Naive thymus-derived CD8-positive, alpha-beta T cell (primary cell): ENCODE measurements at places on chromosomes 4 and X. TPM values are rescaled to one million over a fixed set of nuclear protein-coding genes. Genes with fewer than 3 reads are reported as not detected.

GRCh38 chr4:164396439-164396838, 357.5 kb upstream of the SMIM31 start:
- H3K4me1 ChIP-seq, result no peaks in the 10 kb centered on the region
- no peaks in the 10 kb centered on the region for H3K36me3 ChIP-seq
- no peak overlapping the region for H3K4me3 ChIP-seq
- DNase-seq, result no peak
- H3K27me3 ChIP-seq, result peaks cover 2% of the 10 kb centered on the region

The SSX4 gene
- not detected for total RNA-seq

DNA sequence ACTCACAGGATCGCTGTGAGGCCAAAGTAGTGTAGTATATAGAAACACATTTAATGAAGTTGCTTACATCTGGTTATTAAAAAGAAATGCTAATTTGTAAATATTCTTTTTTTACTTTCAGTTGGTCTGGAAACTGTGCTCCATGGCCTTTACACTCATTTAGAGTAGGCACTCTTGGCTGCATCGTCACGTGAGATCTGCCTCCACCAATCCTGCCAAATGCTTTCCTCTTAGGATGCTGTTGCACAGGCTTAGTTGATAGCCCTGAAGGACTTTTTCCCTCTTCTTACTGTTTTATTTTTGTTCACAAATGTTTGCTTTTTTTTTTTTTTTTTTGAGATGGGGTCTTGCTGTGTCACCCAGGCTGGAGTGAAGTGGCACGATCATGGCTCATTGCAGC, 6.3 kb downstream of the CPE start:
- DNase-seq, result no peak
- peaks cover 49% of the 10 kb centered on the region for H3K27me3 ChIP-seq
- no peak overlapping the region for H3K4me3 ChIP-seq

The STPG2 gene
- total RNA-seq, result 0.47 TPM

GRCh38 chrX:121864561-121864960, 817.2 kb downstream of the GLUD2 start:
- H3K27ac ChIP-seq, result no peak overlapping the region
- no peak overlapping the region for H3K4me3 ChIP-seq
- no peaks in the 10 kb centered on the region for H3K4me1 ChIP-seq
- no peaks in the 10 kb centered on the region for H3K36me3 ChIP-seq
- H3K27me3 ChIP-seq, result no peaks in the 10 kb centered on the region
- DNase-seq, result no peak

DNA sequence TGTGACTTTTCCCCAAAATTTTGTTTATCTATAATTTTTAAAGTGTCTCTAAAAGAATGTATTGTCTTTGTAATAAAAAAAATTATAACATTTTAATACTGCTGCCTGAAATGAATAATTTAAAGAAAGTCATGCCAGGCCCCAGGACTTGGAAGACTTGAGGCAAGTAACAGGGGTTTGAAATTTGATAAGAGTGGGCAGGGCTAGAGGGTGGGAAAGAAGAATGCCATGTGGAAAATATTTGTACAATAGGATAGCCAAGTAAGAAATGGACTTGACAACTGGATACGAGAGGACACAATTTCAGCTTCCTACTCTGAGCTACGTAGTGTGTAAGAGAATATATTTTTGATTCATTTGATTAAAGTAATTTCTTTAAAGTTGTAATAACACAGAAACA, 36.9 kb upstream of the ANKRD50 start:
- H3K4me3 ChIP-seq, result no peak overlapping the region
- no peak overlapping the region for H3K27ac ChIP-seq
- no peaks in the 10 kb centered on the region for H3K36me3 ChIP-seq
- H3K4me1 ChIP-seq, result no peaks in the 10 kb centered on the region
- no peak for DNase-seq

- H3K27ac ChIP-seq, result no peak overlapping the region
- peaks cover 8% of the 10 kb centered on the region for H3K27me3 ChIP-seq
- DNase-seq, result no peak
- H3K36me3 ChIP-seq, result no peaks in the 10 kb centered on the region
- no peak overlapping the region for H3K4me3 ChIP-seq
Observed at GRCh38 chr4:184843984-184844554, 18.3 kb upstream of the ACSL1 start.

DNA sequence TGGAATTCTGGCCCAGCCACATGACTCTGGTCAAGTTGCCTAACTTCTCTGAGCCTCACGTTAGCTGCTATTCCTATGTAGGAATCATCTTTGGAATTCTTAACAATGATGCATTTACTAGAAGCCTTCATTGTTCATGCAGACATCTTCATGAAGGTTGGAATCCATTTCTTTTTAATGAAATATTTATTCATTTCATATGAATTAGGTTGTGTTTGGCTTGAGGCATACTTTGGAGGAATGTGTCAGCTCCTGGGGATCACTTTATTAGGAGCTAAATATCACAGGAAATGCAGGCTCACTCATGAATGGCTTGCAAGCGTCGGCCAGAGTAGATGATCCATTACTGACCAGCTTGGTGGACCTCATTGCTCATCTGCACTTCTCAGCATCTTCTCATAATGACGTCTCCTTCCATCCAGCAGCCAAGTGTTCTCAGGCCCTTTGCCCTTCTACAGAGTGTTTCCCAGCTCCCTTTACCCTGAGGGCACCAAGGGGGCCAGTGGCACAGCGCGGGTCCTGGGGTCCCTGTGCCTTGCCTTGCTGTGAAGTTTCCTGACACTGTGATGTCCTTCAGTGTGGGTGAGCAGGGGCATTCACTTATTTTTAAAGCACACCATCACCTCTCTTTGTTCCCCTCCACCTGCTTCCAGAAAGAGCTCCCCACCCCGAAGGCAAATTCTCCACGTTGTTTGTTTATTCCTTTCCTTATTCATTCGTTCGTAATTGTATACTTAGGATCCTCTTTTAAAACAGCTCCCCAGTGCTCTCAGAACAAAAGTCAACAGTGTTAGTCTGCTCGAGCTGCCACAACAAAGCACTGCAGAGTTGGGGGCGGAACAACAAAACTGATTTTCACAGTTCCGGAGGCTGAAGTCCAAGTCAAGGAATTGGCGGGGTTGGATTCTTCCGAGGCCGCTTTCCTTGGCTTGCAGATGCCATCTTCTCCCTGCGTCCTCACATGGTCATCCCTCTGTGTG, 106.8 kb downstream of the STK32B start:
- H3K4me1 ChIP-seq, result no peaks in the 10 kb centered on the region
- no peak overlapping the region for H3K27ac ChIP-seq
- peaks cover 6% of the 10 kb centered on the region for H3K27me3 ChIP-seq
- H3K4me3 ChIP-seq, result no peak overlapping the region
- no peaks in the 10 kb centered on the region for H3K36me3 ChIP-seq

The MUC7 gene
- total RNA-seq, result not detected

The OPHN1 gene
- 0.05 TPM for total RNA-seq

The GALNTL6 gene
- total RNA-seq, result not detected

- no peak overlapping the region for H3K4me3 ChIP-seq
- no peak for DNase-seq
- no peaks in the 10 kb centered on the region for H3K27me3 ChIP-seq
- H3K4me1 ChIP-seq, result no peaks in the 10 kb centered on the region
- H3K27ac ChIP-seq, result no peak overlapping the region
Observed at GRCh38 chr4:102858828-102859464, 9.8 kb upstream of the CISD2 start.

DNA sequence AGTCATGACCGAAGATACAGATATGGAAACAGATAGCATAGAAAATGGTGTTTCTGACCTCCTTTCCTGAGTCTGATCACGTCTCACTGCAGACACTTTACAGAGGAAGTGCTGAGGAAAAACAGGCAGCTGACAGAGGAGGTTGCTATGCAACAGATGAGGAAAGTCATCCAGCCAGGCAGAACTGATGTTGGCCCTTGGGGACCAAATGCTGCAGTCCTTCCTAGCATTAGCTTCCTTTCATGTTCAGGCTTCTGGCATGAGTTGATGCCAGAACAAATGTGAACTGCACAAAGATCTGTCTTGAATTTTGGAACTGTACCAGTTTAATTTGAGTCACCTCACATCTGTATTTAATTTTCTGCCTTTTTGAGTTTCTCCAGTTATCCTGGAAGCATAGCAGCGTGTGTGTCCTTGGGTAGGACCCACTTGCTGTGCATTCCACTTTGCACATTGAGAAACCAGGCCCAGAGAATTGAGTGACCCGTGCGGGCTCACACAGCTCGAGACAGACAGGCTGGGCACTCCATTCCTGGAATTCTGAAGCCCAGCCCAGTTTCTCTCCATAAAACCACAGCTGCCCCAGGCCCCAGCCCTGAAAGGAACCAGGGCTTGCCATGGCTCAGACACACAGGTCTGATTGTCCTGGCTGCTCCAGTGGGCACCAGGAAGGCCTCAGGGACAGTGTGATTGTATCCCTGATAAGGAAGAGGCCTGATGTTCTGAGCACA, 1.4 kb upstream of the MAGED1 start:
- H3K4me1 ChIP-seq, result peaks cover 31% of the 10 kb centered on the region
- DNase-seq, result no peak
- no peaks in the 10 kb centered on the region for H3K27me3 ChIP-seq
- peak overlapping the region; percentile 47 for H3K4me3 ChIP-seq
- no peaks in the 10 kb centered on the region for H3K36me3 ChIP-seq

The PPBP gene
- total RNA-seq, result not detected

- DNase-seq, result no peak
- H3K4me3 ChIP-seq, result no peak overlapping the region
- H3K36me3 ChIP-seq, result peaks cover 69% of the 10 kb centered on the region
- no peak overlapping the region for H3K27ac ChIP-seq
Observed at GRCh38 chr4:105236916-105237311, 90.2 kb downstream of the TET2 start.

The GABRQ gene
- total RNA-seq, result not detected

DNA sequence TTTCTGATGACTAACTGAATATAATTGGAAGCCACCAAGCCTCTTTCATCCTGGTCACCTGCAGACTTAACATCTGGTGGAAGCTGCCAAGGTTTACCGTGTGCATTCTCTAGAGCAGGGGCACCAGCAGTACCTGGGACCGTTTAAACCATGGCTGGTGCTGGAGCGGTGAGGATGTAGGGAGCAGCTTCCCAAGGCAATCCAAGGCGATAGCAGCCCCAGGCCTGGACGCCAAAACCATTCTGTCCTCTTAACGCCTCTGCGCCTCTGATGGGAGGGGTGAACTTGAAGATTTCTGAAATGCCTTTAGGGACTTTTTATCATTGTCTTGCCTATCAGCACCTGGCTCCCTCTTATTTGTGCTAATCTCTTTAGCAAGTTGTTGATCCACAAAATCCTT, 37.3 kb upstream of the SPANXN2 start:
- H3K27ac ChIP-seq, result no peak overlapping the region
- no peaks in the 10 kb centered on the region for H3K4me1 ChIP-seq
- no peaks in the 10 kb centered on the region for H3K36me3 ChIP-seq
- DNase-seq, result no peak
- H3K27me3 ChIP-seq, result no peaks in the 10 kb centered on the region

The TLR3 gene
- total RNA-seq, result 0.25 TPM

- no peak for DNase-seq
- H3K27me3 ChIP-seq, result peaks cover 10% of the 10 kb centered on the region
- H3K36me3 ChIP-seq, result no peaks in the 10 kb centered on the region
- no peak overlapping the region for H3K4me3 ChIP-seq
Observed at GRCh38 chrX:38192007-38192810, 28.5 kb downstream of the SRPX start.

DNA sequence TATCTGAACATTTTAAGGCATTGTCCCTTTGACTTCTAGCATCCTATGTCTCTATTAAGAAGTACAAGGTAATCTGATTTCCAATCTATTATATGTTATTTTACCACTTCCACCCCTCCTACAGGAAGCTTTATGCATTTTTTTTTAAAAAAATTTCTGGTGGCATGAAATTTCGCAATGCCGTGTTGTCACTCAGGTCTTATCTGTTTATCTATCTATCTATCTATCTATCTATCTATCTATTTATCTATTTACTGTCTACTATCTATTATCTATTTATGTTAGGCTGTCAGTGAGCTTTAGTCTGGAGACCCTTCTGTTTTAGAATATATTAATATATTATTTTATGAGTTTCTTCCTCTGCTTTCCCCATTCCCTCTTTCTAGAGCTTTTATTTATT, 125.3 kb upstream of the FAM9C start:
- H3K27ac ChIP-seq, result no peak overlapping the region
- no peak overlapping the region for H3K4me3 ChIP-seq
- peaks cover 5% of the 10 kb centered on the region for H3K4me1 ChIP-seq
- no peaks in the 10 kb centered on the region for H3K27me3 ChIP-seq
- H3K36me3 ChIP-seq, result peaks cover 9% of the 10 kb centered on the region
- DNase-seq, result no peak

The PDE5A gene
- total RNA-seq, result 1.3 TPM

The CT45A5 gene
- total RNA-seq, result not detected

DNA sequence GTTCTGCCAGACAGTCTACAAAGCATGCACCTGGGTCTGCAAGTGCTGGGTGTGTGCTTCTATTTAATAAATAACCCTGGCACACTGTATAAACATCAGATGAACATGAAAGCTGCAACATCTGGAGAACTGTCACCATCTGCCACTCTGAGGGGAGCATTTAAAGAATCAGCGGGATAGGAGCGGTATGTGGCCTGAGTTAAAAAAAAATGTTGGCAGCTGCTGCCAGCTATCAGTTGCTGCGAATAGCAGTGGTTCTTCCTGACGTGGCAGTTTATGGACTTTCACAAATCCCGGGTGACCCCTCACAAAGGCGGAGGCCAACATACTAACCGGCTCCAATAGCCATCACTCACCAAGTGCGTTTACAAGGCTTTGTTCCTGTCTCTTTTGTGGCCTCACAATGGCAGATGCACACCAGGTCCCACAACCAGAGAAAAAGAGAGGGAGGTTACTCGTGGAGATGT, 95.1 kb downstream of the RASL11B start:
- no peaks in the 10 kb centered on the region for H3K27me3 ChIP-seq
- H3K4me1 ChIP-seq, result no peaks in the 10 kb centered on the region
- H3K36me3 ChIP-seq, result peaks cover 25% of the 10 kb centered on the region
- no peak overlapping the region for H3K4me3 ChIP-seq
- no peak overlapping the region for H3K27ac ChIP-seq

The CBR4 gene
- 22.8 TPM for total RNA-seq

DNA sequence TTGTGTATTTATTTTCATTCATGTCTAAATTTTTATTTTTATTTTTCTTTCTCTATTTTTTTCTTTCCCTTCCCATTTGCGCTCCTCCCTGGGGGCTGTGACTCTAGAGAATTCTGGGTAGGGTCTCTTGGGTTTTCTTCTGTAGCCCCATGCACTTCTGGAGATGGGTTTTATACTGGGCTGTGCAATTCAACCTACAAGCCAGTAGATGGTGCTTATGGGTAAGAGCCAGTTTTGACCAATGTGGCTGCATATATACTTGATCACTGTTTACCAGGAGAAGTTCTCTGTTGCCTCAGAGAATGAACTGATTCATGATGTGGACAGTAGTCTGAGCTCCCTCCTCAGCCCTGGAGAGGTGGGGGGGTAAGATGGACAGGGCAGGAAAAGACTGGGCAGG, 614.6 kb downstream of the PCDH19 start:
- H3K27me3 ChIP-seq, result no peaks in the 10 kb centered on the region
- H3K27ac ChIP-seq, result no peak overlapping the region
- peaks cover 14% of the 10 kb centered on the region for H3K36me3 ChIP-seq
- H3K4me1 ChIP-seq, result no peaks in the 10 kb centered on the region
- no peak overlapping the region for H3K4me3 ChIP-seq
